ENCODE measurements at places on chromosomes 4 and X. TPM values are rescaled to one million over a fixed set of nuclear protein-coding genes. Genes with fewer than 3 reads are reported as not detected.

IL15 gene
- total RNA-seq: 8.3 TPM

RRAGB gene
- total RNA-seq: 20.3 TPM

PPP4R3C gene
- not detected for total RNA-seq

RBM46 gene
- not detected for total RNA-seq

CYSLTR1 gene
- not detected for total RNA-seq

RHOXF1 gene
- total RNA-seq: not detected

UBE2K gene
- total RNA-seq: 29.8 TPM

HMX1 gene
- total RNA-seq: not detected

HS6ST2 gene
- total RNA-seq: 0.42 TPM

PSAPL1 gene
- not detected for total RNA-seq

ARHGAP6 gene
- total RNA-seq: 0.30 TPM
